Stimulated activated CD8-positive, alpha-beta memory T cell treated with anti-CD3 and anti-CD28 coated beads, Interleukin-4, amount 100 ng/mL, for 4 hours (primary cell): ENCODE measurements at places on chromosomes 2 and 18.
A peak's percentile ranks its signal among the peaks of the same experiment; 100 is the strongest.

DNA sequence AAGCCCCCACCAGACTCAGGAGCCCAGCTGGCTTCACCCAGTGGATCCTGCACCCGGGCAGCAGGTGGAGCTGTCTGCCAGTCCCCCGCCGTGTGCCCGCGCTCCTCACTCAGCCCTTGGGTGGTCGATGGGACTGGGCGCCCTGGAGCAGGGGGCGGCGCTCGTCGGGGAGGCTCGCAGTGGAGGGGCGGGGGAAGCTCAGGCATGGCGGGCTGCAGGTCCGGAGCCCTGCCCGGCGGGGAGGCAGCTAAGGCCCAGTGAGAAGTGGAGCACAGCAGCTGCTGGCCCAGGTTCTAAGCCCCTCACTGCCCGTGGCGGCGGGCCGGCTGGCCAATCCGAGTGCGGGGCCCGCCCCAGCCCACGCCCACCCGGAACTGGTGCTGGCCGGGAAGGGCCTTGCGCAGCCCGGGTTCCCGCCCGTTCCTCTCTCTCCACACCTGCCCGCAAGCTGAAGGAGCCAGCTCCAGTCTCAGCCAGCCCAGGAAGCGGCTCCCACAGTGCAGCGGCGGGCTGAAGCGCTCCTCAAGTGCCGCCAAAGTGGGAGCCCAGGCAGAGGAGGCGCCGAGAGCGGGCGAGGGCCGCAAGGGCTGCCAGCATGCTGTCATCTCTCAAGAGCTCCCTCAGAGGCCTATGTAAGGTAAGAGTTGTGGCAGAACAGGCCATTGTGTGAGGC lies 1307.8 kb upstream of the TMEFF2 start:
- no peak for DNase-seq

DNA sequence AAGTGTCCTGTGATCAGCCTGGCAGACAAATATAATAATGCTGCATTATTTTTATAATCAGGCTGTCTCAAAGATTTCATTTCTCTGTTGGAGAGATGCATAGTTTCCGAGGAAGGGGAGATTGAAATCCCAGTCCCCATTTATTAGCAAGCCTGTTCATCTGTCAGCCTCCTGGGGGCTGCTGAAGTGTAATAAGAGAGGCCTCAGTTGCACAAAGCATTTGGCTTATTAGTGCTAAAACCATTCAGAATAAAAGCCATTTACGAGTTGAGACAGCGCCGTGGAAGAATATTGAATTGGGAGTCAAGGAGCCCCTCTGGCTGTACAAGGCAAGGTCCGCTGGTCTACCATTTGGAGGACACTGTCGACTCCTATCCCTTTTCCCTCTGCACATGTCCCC lies 6.1 kb downstream of the GPR39 start:
- no peak for DNase-seq

DNA sequence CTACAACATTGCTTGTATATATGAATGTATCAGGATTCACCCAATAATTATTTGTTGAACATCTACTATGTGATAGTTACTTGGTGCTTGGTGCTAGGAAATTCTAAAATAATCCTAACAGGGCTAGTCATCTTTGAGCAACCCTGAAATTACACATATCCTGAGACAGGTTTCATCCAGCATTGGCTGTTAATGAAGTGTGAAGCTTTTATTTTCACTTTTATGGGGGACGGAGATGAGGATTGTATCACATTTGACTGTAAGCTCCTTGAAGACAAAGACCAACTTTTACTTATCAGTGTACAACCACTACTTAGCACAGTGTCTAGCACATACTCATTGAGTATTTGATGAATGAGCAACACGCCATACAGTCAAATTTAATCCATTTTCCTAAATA lies 6.8 kb upstream of the GALM start:
- DNase-seq = no peak

GRCh38 chr2:122627388-122627787 lies 871.9 kb downstream of the TSN start:
- DNase-seq = no peak

- DNase-seq = no peak
Measured at GRCh38 chr2:132407784-132408183, 8.8 kb upstream of the GPR39 start.

GRCh38 chr2:205060269-205060668 lies 515.0 kb downstream of the PARD3B start:
- DNase-seq = no peak

GRCh38 chr2:61853086-61853846 lies 594 bp downstream of the FAM161A start:
- peak; percentile 18 for DNase-seq

- DNase-seq = no peak
Measured at GRCh38 chr2:232523682-232524597, 2.0 kb upstream of the CHRND start.

GRCh38 chr2:179857236-179857635 lies 4.2 kb downstream of the ZNF385B start:
- DNase-seq = no peak

- DNase-seq = no peak
Measured at GRCh38 chr2:8693157-8693821, 11.4 kb downstream of the ID2 start.

DNA sequence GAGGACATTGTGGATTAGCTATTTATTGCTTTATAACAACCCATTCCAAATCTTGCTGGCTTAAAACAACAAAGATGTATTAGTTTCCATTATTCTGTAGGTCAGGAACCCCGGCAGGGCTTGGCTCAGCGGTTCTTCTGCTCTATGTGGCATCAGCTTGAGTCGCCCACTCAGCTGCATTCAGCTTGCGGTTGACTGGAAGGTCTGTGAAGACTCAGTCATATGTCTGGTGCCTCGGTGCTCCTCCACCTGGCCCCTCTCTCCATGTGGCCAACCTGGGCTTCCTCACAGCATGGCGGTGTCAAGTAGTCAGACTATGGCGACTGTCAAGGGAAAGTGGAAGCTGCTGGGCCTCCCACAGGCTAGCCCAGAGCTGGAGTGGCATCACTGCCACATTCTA lies 48.6 kb downstream of the EMILIN2 start:
- DNase-seq = no peak

GRCh38 chr18:46070815-46071652 lies 1.0 kb downstream of the PSTPIP2 start:
- no peak for DNase-seq

DNA sequence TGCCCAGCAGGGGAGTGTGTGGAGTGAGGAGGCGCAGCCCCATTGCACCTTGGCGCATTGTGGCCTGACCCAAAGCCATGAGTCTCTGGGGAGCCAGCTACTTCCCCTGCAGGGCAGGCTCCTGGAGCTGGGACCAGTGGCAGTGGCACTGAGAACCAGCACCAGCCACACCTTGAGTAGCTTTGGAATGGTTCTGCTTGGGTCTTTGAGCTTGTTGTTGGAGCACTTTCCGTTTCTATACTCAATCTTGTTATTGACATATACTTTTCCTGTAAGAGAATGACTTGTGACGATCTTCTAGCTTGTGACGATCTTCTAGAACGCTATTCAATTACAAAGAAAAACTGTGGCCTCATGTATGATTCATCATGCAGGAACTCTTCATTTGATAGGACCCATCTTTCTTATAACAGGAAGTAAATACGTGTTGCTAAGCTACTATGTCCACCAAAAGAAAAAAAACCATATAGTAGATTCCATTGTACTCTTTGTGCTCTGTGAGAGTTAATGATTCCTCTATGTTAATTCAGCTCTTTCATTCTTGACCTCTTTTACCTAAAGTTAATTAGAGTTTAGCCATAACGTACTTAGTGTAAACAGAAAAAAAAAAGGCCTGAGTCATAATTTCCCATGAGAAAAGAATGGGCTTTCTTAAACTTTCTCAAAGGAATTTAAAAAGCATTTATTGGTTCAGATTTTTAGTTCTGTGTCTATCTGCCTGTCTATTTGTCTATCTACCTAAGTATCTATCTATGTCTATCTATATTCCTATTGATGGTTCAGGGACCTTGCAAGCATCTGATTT lies 113.1 kb downstream of the GATA6 start:
- no peak for DNase-seq

DNA sequence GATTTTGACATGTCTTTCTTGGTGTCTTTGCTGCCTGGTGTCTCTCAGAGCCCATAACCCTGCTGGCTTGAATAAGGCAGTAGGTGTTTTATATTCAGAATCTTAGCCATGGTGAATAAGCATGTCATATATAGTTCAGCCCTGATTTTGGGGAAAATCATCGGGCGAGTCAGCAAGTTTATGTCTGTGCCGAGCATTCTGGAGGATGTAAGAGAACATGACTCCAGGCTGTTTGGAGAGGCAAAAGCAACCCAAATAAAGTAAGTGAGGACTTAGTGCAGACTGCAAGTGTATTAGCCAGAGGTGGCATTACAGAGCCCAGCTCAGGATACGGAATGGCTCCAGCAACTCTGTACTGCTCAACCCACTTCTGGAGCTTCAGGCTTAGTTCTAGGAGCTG lies 50.3 kb downstream of the TCF7L1 start:
- DNase-seq = no peak

- no peak for DNase-seq
Measured at GRCh38 chr2:215727507-215728503, 285.5 kb downstream of the MREG start.

DNA sequence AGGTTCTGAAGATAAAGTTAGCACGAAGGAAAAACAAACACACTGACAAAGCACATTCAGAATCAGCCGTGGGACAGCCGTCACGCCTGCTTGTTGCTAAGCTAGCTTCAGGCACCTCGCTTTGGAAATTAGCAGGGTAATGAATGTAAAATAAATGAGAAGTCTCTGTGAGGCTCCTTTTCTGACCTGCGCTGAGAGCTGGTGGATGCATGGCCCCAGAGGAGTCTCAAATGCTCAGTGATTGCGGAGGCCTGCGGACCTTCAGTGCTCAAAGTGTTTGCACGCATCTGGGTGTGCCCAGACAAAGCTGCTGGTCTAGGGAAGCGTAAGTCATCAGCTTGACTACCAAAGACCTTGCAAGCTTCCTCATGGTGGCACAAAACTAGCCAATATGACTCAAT lies 50.6 kb downstream of the CD8B2 start:
- DNase-seq = no peak

- no peak for DNase-seq
Measured at GRCh38 chr2:103327386-103327785, 565.6 kb downstream of the TMEM182 start.

GRCh38 chr2:165462443-165462842 lies 7.1 kb upstream of the CSRNP3 start:
- no peak for DNase-seq

- DNase-seq = no peak
Measured at GRCh38 chr2:5686536-5686935, 5.6 kb upstream of the SOX11 start.

DNA sequence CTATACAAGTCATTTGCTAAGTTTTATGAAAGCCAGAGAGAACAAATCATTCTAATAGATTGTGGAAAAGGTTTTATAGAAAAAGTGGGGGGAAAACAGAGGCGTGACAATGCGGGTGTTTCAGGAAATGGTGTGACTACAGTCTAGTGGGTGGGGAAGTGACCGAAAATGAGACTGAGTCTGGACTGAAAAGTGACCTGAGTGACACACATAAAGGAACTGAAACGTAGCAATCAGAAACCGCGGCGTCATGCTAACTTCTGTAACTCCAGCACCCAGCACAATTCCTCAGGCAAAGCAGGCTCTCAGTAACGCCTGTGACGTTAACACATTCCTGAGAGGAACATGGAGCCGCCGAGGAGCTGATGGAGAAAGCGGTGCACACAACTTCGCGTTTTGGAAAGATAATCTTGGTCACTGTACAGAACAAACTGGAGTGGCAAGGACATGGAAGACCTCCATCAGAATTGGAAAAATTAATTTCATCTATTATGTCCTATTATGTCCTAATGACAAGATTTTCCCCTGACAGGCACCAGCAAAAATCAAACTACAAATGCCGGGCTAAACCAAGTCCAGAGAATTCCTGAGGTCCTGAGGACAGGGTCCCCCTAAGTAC lies 1.4 kb upstream of the CD226 start:
- DNase-seq = no peak

GRCh38 chr2:221817052-221817451 lies 244.9 kb upstream of the EPHA4 start:
- no peak for DNase-seq

DNA sequence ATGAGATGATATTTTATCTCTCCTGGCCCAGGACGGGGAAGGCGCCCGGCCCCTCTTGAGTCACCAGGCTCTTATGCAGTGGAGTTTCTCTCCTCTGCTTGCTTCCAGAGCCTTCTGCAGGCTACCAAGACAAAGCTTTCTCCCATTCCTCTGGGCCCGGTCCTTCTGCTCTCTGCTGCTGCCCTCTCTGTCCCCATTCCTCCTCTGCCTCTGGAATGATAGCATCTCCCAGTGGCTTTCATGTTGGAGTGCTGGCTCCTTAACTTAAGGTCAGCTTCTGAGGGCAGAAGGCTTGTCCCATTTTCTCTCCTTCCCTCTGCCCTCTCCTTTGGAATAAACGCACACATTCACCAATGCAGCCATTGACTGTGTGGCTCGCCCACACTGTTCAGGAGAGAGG lies 86.2 kb downstream of the SDC1 start:
- DNase-seq = no peak

DNA sequence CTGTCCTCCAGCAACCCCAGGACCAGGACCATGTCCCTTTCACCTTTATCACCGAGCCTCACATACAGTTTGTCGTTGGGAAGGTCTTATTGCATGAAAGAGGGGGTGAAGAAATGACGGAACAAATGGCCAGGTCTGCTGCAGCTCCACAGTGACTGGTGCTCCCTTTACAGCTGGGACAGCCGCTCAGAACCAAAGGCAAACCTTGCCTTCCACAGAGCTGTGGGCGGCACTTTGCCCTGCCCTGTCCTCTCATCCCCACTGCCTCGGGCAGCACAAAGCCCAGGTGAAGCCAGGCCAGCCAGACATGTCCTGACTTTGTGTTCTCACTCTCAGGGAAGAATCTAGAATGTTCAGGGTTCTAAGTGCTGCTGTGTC lies 961 bp downstream of the GPR55 start:
- no peak for DNase-seq

GRCh38 chr2:47519604-47520301 lies 116.8 kb downstream of the MSH2 start:
- no peak for DNase-seq

GRCh38 chr2:215104226-215104625 lies 34.2 kb downstream of the ABCA12 start:
- no peak for DNase-seq

DNA sequence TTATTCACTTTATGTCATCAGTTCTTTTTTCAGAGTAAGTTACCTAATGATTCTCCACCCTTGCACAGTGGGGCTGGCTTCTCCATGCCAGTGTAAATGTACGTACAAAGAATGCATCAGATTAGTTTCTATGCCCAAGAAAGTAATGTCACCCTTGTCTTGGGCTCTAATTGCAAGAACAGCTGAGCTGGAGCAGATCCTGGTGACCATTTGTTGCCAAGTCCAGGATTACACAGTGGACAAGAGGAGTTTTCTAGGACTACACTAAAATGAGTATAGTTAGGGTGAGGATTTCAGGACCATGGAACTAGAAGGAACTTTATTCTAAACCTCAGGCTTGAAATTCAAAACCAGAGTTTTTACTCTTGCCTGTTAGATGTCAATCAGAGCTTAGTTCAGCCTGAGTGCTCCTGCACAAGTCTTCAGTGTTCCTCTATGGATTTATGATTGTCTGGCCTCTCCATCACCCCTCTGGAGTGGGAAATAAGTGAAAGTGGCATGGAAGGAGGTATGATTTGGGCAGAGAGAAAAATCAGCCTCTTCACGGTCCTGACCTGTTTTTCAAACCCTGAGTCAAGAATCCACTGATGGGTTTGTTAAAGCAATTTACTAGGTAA lies 29.8 kb downstream of the PCBP1 start:
- DNase-seq = no peak
